ENCODE measurements at places on chromosomes 2 and 18.

DNA sequence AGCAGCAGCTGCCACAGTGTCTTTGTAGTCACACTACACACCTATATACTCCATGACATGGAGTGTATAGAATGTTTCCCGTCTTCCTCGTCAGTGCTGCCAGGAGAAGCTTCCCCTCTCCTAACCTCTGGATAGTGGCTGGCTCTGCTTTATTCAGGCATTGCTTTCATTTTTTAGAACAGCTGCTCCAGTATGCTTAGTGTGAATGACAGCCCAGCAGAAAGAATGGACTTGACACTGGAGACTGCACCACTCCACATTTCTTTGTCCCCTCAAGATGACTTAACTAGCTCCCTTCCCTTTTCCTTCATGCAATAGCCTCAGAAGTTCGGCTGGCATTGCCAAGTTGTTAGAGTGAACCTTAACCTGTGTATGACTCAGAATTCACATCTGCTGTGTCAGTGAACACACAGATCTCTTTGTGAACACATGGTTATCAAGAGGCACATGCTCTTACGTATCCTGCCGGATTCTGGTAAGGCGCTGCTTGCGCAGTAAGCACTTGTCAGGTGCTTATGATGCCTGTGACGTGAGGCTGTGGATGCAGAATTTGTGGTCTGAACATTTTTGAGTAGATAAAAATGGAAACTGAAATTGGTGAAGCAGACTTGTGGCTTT is 73.9 kb downstream of the NEDD4L start:
- DNase-seq = no peak

GRCh38 chr2:200254773-200255172 is 51.7 kb upstream of the SPATS2L start:
- no peak for DNase-seq

DNA sequence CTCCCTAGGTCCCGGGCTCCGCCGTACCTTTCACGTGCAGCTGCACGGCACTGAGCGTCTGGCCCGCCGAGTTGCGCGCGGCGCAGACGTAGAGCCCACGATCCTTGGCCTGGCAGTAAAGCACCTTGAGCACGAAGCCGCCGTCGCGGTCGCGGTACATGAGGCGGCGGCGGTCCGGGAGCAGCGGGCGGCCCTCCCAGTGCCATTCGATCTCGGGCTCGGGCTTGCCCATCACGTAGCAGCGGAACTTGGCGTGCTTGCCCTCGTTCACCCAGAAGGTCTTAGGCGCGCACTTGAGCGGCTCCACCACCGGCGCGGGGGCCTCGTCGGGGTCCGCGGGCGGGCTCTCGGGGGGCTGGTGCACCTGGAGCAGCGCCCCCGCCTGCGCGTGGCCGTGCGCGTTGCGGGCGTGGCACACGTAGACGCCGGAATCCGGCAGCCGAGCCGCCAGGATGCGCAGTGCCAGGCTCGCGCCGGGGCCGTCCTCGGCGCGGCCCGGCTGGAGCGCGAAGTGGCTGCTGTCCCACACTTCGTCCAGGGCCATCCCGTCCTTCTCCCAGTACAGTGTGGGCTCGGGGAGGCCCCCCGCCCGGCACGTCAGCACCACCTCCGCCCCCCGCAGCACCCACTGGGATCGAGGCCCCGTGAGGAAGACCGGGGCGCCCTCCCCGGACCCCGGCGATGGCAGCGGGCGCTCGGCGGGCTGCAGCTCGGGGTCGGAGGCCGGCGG is 980 bp downstream of the OBSL1 start:
- DNase-seq = no peak

- DNase-seq = no peak
Observed at GRCh38 chr2:220504938-220505503, 877.6 kb downstream of the SLC4A3 start.

DNA sequence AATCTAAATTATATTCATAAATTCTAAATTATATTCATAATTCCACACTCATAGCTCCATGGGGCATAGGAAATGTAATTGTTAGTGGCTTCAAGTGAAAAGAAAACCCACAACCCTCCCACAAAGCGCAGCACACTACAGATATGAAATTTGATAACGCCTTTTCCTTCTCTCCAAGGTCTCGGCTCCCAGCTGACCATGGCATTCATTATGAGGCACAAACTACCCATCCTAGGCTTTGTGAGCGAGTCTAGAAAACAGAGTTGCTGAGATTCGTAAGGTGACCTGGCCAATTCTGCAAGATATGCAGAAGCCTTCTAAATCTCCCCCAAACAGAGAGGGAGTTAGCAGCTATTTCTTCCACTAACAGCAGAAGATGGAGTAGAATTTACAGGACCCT is 5.4 kb downstream of the NPPC start:
- DNase-seq = no peak

DNA sequence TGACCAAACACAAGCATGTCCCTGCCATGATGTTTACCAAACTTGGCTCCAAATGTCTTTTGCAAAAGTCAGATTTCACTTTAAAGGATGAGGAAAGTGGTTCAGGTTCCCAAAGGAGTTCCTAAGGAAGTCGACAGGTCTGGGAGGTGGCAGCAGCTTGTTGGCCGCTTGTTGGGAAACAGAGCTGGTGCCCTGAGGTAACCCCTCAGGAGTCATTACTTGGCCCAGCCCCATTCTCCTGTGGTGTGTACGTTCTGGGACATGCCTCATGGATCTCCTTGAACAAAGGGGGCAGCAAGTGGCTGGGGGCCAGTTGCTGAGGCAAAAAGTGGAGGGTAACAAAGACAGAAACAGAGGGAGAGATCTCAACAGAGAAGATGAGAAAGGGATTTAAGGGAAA is 10.9 kb downstream of the TMBIM1 start:
- no peak for DNase-seq

GRCh38 chr2:6945821-6946220 is 28.6 kb downstream of the RNF144A start:
- DNase-seq = no peak

- DNase-seq = no peak
Observed at GRCh38 chr2:197131558-197131855, 179.1 kb downstream of the ANKRD44 start.

- no peak for DNase-seq
Observed at GRCh38 chr2:98015671-98016070, 19.9 kb upstream of the TMEM131 start.

DNA sequence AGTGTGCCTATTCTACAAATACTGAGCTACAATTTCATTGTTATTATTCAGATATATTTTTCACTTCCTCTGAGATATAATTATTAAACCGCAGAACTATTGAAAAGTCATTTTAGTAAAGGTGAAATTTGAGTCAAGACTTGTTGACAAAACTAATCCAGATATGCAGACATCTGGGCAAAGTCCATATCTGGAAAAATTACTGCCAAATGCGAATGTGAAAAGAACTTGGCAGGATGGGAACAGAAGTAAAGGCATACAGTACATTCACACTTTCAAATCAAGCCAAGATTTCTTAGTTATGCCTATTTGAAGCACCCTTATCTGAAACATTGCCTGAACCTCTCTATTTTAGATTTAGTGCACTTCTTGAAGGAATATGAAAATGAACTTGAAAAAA is 923.6 kb downstream of the CCDC85A start:
- no peak for DNase-seq

DNA sequence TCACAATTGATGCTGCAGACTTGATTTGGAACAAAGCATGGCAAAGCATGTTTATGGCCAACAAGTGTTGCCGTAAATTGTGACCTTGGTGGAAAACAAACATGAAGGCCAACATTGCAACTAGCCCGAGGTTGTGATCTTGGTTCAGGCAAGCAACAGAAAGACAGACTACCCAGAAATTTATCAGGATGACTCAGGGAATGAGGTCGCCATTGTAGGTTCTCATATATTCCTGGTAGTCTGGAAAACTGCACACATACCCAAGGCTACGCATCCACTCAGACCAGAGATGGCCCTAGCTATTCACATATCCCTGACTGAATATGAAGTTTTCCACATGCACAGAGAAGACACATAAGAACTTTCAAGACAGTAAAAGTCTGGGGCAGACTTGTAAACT is 30.1 kb downstream of the CYP1B1 start:
- DNase-seq = no peak

DNA sequence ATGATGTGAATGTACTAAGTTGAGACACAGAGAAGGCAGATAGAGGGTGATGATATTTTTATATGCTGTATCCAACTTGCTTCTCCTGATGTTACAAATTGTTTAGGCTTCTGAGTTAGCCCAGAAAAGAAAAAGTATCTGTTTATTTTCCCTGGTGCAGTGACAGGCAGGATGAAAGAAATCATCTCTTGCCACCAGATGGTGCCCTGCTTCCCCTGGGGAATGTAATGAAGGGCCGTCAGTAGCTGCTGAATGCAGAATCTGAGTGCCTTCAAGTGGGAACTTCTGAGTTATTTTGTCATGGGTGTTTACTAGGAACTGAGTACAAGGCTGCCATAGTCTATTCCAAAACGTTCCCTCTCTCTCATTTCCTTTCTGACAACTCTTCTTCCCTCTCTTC is 525.6 kb downstream of the MBD2 start:
- no peak for DNase-seq

- no peak for DNase-seq
Observed at GRCh38 chr18:5475267-5475666, 68.5 kb downstream of the EPB41L3 start.

DNA sequence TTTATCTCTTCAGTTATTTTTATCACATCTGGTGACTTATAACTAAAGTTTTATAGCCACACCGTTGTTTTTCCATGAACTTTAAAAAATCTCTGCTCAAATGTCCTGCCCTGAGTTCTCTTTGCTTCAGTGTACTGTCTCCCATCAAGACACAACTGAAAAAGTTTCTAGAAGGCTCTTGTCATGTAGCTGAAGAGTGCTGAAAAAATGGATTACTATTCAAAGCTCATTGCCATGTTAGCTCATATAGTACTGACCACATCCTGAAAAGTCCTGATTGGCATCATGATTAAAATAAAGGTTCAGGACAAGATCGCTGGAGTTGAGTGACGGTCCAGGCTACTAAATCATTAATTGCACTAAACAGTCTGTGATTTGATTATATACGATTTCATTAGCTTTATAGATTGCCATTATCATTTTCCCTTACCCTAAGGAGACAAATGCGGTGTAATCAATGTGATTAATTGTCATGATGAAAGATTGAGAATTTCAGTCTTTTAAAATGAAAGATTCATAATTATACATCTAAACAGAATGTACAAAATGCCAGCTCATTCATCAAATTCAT is 62.2 kb downstream of the MFSD6 start:
- no peak for DNase-seq

DNA sequence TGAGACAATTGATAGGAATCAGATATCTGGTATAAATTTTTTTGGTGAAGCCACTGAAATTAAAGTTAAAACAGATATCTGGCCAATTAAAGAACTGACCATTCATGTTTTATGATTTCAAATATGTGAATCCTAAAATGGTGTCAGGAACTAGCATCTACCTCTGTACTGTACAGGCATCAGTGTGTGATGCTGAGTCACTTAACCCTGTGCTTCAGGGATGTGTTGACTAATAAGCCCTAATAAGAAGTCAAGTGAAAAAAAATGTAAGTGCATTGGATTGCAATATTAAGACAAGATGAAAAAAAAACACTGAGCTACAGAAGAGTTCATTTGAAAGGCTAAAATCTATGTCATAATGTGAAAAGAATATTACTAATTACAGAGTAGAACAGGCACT is 9.1 kb upstream of the UNC80 start:
- no peak for DNase-seq

DNA sequence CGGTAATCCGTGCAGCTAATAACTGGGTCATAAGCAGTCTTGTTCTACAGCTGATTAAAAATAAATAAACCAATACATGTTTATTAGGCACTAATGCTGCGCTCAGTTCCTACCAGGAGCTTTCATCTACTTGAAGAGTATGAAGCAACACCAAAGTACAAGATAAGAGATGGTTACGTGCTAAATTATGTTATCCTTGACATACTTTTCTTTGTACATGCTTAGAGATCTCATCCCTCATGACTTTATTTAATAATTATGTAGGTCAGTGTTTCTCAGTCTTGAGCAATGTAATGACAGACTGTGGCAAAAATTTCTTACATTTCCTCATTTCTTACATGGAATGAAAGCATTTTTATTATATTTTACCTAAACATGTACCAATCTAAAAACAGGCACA is 54.6 kb upstream of the COBLL1 start:
- DNase-seq = no peak

DNA sequence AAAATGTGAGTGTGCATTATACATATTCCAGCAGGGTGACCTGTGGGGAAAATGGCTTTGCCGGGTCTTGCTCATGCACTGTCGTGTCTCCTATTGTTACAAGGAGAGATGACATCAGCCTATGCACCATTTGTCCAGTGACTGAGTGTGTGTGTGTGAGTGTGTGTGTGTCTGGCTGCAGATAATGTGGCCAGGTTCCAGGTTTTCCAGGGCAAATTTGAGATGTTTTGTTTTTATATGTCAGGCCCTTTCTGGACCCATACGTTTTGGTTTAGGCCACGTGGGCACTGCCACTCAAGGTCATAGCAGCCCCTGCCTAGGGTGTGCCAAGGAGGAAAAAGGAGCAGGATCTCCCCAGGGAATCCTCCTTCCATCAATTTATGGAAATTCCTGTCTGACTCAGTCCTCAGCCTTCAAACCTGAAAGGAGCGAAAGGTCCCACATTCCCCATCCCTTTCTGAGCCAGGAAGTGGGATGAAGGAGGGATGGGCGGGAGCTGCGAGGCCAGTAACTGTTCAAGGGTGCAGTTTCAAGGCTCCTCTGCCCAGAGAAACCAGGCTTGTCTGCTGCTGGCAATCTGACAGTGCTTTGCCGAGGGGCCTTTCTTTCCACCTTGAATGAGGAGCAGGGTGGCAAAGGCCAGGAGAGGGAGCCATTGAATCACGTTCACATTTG is 93.0 kb upstream of the SMAD2 start:
- DNase-seq = no peak

- no peak for DNase-seq
Observed at GRCh38 chr18:58966005-58966677, 101.5 kb downstream of the ZNF532 start.

GRCh38 chr18:35289293-35289692 is 736 bp downstream of the ZSCAN30 start:
- DNase-seq = no peak

DNA sequence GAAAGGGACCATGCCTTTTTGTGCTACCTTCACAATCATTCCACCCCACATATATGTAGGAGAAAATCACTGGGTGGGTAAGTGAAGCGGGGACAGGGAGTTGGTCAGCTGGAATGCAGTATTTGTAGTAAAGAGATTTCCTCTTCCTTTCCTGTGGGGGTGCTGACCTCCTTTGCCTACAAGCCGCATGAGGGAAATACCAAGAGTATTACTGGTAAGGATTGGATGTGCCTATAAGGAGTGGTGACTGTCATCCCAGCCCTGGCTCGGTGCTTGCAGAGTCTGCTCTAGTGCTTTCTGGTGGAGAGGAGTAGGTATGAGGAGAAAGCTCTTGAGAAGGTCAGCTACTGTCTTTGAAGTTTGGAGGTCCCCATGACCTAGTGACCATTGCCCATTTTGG is 324.6 kb downstream of the HRH4 start:
- no peak for DNase-seq

GRCh38 chr18:58473071-58473470 is 155.8 kb downstream of the ALPK2 start:
- DNase-seq = no peak

GRCh38 chr2:66536997-66537396 is 102.1 kb downstream of the MEIS1 start:
- no peak for DNase-seq

All from effector CD8-positive, alpha-beta T cell (primary cell).